ENCODE measurements at places on chromosomes 7 and 10.

- no peak for DNase-seq
These were observed 20.4 kb upstream of the GOT1 start for GRCh38 chr10:99450624-99451498.

DNA sequence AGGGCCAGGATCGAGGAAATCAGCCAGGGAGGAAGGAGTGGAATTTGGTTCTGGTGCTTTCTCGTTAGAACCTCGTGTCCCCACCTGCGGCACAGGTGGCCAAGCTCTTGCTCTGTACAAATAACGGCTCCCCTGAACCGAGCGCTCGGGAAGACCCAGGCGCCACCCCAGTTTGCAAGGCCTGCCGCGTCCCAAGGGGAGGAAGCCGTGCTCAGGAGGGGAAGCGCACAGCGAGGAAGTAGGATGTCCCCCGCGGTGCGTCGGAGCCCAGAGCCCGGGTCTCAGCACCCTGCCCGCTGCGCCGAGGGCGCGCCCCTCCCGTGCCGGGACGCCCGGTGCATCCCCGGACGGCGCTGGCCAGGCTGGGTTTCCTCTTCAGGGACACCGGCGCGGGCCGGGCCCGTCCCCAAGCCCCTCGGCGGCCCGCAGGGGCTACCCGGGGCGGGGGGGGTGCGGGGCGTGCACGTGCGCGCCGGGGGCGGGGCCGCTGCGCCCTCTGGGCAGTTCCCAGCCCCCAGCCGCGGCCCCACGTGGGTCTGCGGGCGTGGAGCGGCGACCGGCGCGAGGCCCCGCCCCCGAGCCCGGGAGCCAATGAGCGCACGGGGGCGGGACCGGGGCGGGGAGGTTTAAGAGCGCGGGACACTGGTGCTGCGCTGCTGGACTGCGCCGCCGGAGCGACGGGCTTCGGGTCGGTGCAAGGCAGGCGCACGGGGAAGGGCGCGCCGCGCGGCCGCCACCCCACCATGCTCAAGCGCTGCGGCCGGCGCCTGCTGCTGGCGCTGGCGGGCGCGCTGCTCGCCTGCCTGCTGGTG is at the start of gene LFNG:
Gene LFNG, plus strand, starts transcription at position 656 of the 812 bp plus-strand sequence. Its CDS starts 88 bp downstream, at position 744.
- peak; percentile 82 for DNase-seq

GRCh38 chr10:86368046-86368445 is 1.5 kb upstream of the GRID1 start:
- DNase-seq: no peak

DNA sequence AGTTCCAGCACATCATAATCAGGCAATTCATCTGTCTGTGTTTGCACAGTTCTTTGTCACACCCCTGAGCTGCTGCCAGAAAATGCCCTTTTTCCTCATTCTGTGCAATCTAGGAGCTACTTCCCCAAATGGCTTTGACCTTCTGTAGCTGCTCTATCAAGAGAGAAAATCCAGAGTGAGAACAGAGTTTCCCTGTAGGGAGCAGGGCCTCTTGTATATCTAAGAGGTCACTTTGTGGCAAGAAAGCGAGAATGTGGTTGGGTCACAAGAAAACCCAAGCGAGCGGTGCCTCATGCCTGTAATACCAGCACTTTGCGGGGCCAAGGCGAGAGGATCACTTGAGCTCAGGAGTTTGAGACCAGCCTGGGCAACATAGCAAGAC is 24.3 kb downstream of the SLC29A3 start:
- no peak for DNase-seq

DNA sequence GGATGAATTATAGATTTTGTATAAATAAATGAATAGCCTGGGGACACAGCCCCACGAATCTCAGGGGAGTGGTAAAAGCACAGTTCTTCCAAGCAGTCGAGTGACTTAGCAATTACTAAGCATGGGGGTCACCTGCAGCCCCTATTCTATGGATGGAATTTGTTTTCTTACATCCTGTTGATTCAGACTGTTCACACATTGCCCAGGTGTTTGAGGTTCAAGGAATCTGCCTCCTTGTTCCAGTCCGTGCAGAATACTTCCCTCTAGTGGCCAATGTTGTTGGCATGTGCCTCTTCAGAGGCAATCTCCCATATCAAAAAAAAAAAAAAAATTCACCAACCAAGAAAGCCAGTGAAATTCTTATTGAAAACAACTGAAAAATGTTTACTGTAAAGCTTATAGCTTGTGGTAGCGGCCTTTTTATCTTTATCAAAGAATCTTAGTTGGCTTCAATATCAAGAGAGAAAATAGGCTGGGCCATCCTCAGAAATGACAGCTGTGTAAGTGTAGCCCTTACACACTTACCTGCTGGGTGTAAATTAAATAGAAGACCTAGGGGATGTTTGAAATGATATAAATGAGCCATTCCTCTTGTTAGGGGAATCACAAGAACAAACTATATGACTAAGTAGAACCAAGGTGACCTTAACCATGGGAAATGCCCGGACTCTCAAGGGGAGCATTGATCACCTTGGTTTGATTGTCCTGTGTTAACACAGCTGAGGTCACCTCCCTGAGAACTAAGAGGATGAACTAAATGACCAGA is 7.8 kb downstream of the LIPM start:
- DNase-seq: no peak

GRCh38 chr7:41858201-41858600 is 155.3 kb upstream of the INHBA start:
- DNase-seq: no peak

DNA sequence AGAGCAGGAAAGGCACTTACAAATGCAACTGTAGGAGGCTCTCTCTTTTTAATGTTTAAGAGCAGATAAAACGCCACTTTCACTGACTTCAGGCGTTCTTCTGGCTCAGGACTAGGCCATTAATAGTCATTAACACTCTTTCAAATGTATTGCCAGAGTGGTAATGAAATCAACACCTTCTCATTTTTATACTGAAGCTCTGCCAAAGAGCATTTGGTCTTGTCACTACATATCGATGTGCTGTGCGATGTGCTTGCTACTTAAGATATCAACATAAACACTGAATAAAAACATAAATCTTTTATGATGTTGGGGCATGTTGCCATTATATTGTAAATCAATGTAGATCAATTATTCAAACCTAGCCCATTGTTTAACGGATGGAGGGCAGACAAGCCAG is 634.7 kb downstream of the ARL4A start:
- DNase-seq: no peak

GRCh38 chr10:101151395-101151794 is 20.3 kb downstream of the TLX1 start:
- DNase-seq: no peak

DNA sequence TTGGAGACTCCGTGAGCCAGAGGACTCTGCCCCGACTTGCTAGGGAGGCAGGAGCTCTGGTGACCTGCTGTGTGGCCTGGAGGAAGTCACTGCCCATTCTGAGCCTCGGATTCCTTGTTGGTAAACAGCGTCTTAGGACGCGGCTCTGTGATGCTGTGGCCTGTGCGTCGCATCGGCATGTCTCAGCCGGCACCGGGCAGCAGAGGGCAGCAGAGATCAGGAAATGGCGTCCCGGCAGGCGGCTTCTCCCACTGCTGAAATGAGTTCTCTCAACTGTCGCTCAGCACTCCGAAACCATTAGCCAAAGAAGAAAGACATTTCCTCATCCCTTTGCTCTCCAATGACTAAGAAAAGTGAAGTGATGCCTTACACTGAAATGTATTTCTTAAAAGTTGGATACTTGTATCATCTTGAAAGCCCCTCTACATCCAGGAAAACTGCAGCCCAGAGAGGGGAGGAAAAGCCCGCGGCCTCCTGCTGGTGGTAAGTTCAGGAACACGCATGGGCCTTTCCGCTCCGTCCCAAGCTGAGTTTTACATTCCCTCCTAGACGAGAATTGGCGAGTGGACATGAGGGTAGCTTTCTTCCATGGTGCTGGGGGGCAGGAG is 91.7 kb downstream of the WDR11 start:
- DNase-seq: peak; percentile 83

- DNase-seq: no peak
These were observed 41.4 kb upstream of the PNLIPRP3 start for GRCh38 chr10:116385994-116386809.

DNA sequence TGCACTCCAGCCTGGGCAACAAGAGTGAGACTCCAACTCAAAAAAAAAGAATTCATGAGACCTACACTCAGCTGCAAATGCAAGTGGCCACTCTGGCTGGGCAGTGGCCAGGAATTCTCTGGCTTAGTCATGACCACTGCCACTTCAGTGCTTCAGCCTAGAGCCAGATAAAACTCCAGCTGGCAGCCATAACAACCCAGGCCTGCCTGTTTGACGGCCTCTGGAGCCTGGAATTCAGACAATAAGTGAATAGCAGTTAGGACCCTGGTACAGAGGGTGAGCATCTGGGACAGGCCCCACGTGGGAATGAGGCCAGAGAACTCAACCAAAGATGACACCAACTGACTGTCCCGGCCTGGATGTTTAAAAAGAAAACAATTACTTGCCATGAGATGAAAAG is 18.9 kb downstream of the RCC1L start:
- no peak for DNase-seq

GRCh38 chr7:129843365-129843898 is 109.3 kb downstream of the UBE2H start:
- no peak for DNase-seq

DNA sequence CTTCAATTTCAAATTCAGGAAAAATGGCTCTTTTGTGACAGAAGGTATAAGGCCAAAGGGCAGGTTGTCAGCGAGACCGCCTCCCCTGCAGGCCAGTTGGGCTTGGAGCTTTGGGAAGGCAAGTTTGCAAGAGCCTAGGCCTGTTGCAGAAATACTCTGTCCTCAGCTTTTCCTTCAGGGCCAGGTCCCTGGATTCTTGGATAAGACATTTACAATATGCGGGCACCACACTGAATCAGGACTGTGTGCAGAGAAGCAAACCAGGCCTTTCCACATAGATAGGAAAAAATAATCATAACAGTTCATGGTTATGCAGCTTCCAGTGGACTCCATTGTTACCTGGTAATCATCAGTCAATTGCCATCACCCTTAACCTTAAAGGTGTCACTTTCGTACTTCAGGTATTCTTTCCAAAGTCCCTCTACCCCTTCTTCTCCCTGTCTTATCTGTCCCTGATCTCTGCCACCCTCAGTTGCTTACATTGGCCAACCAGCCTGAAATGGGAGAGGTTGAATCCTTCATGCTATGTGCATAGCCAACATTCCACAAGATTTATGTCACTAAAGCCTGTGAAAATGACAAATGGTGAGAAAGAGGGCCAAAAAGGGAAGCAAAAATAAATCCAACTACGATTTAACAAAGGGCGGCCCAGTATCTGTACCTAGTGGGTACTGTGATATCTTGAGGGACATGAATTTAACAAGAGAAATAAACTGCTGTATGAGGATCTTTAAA is 304.5 kb upstream of the NFE2L3 start:
- DNase-seq: no peak

GRCh38 chr7:50608196-50608906 is 43.1 kb upstream of the DDC start:
- no peak for DNase-seq

All from liver (tissue), 10 donors.